Stimulated activated CD8-positive, alpha-beta memory T cell treated with anti-CD3 and anti-CD28 coated beads, Interleukin-4, amount 100 ng/mL, for 1 hour (primary cell): ENCODE measurements at places on chromosomes 12 and 14.

DNA sequence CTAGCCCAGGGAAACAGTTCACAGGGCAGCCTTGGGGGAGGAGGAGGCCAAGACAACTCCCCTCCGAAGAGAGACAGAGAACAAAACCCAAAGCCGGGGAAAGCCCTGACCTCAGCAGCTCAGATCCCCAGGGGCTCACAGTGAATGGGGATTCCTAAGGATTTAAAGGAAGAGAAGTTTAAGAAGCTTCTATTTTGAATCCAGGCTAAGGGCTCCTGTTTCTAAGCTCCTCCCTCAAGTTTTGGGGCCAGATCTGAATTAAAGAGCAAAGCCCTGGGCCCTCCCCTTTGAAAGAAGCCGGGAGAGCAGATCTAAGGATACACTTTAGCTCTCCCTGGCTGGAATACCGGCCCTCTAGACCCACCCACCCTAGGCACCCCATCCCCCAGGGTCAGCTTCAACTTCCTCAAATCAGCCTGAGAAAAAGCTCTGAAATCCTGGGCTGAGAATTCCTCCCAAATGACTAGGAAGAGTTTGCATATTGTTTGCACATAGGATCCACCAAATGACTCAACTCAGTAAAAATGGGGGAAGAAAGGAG, 3.9 kb downstream of the KDM2B start:
- no peak for DNase-seq

DNA sequence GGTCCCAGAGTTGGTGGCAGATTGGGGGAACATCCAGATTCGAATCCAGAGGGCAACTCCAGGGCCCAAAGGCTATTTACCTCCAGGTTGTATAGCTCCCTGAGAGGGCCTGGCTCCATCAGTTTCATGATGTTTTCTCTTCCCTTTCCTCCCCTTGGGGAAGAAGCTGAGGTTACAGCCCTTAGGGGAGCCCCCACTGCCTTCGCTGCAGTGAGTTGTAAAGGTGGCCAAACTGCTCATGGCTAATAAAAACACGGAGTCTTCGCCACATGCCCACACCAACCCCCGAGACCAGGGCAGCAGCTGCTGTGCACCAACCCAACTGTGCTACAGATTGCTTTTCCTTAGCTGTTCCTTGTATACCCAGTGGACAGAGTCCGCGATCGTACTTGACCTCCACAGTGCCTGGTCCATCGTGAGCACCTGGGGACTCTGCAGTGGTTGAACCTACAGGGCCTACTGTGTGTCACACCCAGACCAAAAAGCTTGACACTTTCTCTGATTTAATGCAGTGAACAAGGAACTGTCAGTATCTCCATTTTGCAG, 20.9 kb downstream of the GALNT16 start:
- no peak for DNase-seq

DNA sequence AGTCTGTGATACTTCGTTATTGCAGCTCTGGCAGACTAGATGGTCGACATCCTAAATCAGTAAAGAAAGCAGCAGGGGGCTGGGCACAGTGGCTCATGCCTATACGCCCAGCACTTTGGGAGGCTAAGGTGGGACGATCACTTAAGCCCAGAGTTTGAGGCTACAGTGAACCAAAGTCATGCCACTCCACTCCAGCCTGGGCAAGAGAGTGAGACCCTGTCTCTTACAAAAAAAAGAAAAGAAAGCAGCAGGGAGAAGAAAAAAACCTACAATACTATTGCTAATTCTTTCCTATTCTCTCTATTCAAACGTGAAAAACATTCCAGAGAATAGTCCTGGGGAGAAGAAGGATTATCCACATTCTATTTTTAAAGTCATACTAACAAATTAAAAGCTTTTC, 79.5 kb downstream of the DCAF5 start:
- no peak for DNase-seq

DNA sequence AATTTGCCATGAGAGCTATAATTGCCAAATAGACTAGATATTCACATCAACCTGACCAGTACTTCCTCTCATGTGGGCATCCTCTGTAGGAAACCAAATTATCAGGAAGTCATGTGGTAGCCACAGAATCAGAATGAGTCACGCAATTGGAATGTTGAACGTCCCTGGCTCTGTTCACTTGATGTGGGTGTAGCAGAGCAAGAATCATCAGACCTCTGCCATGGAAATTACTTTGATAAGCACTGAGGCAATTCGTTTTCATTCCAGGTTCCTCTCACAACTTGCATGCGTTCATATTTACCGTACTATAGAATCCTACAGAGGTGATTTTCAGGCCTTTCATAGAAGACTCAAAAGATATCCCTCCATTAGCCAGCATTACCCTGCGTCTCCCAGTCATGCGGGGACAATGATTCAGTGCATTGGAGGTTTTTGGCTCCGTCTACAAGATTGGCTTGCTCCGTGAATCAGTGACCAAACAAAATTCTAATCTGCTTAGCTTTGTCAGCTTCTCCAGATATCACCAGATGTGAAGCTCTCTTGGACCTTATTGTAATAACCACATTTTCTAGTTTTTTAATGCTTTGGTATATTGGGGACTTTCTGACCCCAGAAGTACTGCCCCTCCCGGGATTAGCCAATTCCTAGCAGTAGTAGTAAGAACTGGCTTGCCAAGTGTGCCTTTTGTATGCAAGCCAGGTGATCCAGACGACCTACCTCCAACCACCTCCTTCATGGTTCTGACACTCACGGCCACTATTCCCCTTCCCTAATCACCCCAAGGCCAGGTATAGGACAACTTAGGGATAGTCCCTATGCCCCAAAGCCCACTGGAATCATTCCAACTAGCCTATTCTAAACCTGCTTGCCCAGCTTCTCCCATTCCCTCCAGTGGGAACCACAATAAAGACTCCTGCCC, 133.4 kb downstream of the KICS2 start:
- no peak for DNase-seq

- DNase-seq: no peak
These were observed 737.6 kb downstream of the SLC16A7 start for GRCh38 chr12:60333461-60333860.

- no peak for DNase-seq
These were observed at the start of gene RIN3 for GRCh38 chr14:92513204-92513965. TSS of gene RIN3 (plus strand) at chr14:92513781. CDS start at chr14:92513933, 152 bp downstream.
